GM19239 (cell line): ENCODE measurements at places on chromosomes 5 and 9.

- DNase-seq, result no peak
Observed at GRCh38 chr9:17294822-17295624, 160.2 kb downstream of the CNTLN start.

GRCh38 chr9:5459289-5459829, 9.0 kb downstream of the CD274 start:
- DNase-seq, result no peak

- no peak for DNase-seq
Observed at GRCh38 chr5:96033116-96033515, 71.5 kb upstream of the ELL2 start.

DNA sequence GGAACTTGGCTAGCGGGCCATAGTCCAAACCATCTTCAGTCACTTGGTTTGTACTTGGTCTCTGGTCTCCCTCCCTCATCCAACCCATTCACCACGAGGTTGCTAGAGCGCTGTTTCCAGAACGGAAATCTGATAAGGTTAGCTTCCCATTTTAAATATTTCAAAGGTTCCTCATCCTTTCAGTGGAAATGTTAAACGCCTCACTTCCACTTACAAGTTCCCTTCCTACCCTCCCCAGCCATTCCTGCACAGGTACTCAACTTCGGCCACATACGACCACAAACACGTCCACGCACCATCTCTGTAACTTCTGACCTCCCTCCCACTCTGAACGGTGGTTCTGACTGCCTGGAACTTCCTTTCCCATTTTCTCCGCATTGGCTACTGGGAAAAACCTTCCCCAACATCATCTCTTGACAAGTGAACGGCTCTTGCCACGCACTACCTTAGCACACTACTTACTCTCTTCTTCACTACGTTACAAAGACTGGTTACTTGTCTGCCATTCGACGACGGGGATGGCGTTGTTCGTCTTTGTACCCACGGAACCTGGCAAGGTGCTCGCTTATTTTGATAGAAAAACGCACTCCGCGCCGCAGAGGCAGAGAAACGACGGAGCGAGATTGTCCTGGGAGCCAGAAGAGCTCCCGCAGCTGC, 629 bp downstream of the CCNH start:
- DNase-seq, result no peak

- no peak for DNase-seq
Observed at GRCh38 chr5:93845376-93845775, 104.0 kb upstream of the POU5F2 start.
